ENCODE measurements at places on chromosomes 1 and 21. TPM values are rescaled to one million over a fixed set of nuclear protein-coding genes. Genes with fewer than 3 reads are reported as not detected.

NBPF4 gene
- not detected for polyA plus RNA-seq

DNA sequence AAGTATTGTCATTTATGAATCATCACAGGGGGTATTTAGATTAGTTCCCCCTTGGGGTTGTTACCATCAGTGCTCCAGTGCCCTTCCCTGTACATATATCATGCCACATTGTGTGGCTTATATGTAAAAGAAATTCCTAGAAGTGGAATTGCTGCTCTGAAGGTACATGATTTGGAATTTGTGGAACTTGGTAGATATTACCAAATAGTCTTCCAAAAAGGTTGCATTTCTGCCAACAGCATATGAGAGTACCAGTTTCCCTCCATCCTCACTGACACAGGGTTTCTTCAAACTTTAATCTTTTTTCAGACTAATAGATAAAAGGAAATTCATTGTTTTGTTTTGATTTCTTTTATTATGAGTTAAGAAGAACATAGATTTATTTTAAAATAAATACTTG is 41.3 kb downstream of the AKNAD1 start:
- DNase-seq: peak; percentile 55

DNA sequence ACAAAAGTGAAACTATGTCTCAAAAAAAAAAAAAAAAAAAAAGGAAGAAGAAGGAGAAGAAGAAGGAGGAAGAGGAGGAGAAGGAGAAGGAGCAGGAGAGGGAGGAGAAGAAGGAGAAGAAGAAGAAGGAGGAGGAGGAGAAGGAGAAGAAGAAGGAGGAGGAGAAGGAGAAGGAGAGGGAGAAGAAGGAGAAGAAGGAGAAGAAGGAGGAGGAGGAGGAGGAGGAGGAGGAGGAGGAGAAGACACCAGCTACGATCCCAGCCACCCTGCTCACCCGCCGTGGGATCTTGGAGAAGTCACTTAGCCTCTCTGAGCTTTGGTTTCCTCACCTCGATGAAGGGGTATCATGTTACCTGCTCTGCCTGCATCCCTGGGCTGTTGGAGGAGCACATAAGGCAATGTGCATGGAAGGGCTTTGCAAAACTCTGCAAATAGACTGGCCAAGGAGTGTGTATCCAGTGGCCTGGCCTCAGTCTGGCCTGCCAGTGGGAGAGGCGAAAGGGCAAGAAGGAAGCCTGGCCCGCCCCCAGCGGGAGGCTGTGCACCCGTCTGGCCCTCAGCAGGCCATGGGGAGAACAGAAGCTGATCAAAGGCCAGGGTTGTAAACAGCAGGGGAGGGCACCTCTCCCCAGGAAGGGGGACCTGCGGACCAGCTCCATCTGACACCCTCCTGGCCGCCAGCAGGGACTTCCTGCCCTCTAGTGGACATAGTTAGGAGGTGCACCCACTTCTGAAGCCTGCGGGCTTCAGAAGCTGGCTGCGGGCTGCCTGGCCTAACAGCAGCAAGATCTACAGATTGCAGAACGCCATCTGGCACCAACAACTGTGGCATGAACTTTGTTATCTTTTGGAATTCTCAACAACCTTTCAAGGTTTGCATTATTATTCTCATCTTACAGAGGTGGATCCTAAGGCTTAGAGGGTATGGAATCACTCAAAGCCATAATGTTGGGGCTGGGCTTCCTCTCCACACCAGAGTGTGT is 19.2 kb upstream of the CDK18 start:
- DNase-seq: peak; percentile 70

DNA sequence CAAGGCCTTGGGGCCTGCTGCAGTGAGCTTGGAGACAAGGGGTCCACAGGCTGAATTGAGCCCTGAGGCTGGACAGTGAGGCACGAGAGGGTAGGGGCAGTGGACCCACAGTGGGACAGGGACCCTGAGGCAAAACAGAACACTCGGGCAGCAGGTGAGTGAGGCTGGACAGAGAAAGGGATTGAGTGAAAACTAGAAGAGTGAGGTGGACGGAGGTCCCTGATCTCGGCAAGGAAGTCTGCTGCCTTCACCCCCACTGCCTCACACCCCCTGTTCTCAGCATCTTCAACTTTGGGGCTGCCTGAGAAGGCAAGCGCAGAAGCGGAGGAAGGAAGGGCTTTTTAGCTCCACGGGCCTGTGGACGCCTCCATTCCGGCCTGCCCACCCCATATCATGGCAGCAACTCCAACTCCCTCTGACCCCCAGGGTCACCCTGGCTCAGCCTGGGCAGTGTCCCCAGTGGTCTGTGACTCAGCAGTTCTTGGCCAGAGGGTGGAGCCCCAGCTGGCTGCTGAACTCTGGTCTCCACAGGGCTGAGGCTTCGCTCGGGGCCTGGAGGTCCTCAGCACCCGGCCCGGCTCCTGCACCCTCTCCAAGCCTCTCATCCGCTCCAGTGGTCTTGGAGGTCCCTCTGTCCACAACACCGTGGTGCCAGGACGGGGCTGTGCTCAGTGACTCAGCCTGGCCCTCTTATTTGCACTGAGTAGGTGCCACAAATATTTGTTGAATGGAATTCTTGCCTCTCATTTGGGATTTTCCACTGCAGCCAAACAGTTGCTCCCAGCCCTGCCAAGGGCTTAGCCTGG is 60.0 kb upstream of the EPS8L3 start:
- DNase-seq: no peak

- DNase-seq: peak; percentile 2
Measured at GRCh38 chr1:80066060-80066459, 1059.5 kb upstream of the ADGRL4 start.

FLG gene
- 0.48 TPM for polyA plus RNA-seq

- DNase-seq: no peak
Measured at GRCh38 chr1:237863234-237863633, 27.5 kb downstream of the ZP4 start.

RHD gene
- polyA plus RNA-seq: 1.2 TPM

- peak; percentile 48 for DNase-seq
Measured at GRCh38 chr1:103457886-103458455, 67.5 kb upstream of the RNPC3 start.

DNA sequence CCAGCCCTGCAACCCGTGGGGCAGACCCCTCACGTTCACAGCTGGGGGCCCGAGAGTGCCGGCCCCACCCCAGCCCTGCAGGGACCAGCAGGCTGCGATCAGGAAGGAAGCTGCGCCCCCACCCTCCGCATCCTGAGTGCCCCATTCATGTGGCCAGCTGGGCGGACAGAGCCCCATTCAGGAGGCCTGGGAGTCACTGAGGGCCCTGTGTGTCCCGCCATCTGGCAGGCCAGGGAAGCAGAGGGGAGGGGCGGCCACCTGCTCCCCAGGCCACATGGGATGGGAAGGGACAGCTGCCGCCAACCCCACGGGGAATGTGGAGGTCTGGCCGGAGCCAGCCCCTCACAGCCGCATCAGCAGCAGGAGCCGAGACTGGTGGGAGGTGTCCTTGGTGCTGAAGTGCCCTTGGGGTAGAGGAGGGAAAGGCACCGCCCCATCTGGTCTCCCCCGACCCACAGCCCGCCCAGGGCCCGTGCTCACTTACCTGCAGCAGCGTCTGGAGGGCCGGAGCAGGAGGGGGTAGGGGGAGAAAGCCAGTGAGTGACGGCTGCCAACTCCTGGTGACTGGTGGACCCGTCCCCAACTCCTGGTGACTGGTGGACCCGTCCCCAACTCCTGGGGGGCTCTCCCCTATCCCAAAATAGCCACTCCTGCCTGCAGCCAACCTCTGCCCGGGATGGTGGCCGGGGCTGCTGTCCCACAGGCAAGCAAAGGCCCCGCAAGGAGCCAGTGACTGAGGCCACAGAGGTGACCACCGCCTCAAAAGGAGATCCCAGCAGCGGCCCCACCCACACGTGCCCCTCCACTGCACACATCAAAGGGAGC is 8.7 kb downstream of the ACAP3 start:
- DNase-seq: peak; percentile 86

- DNase-seq: peak; percentile 71
Measured at GRCh38 chr21:37580666-37581065, 214.1 kb downstream of the DYRK1A start.

DNA sequence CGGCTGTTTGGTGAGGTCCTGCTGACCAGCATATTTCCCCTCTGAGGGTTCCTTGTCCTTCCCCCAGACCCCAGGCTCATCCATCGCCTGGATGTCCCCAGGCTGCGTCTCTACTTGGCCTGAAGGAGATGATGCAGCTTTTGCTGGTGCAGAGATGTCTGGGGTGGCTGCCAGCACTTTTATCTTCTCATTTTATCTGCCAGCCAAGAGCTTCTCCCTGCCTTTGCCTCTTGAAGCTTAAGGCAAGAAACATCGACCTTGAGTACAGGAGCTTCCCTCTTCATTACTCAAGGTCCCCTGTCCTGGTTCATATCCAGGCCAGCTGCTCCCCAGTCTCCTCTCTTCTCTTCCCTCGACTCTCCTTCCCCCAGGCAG is 9.2 kb upstream of the H6PD start:
- no peak for DNase-seq

CLCNKB gene
- 0.53 TPM for polyA plus RNA-seq

GRCh38 chr1:235943581-235944114 is 76.9 kb upstream of the LYST start:
- no peak for DNase-seq

Data from muscle of leg (tissue), 16 donors.